ENCODE measurements at places on chromosomes 4 and X.

GRCh38 chr4:165971933-165972332 is 98.9 kb downstream of the TLL1 start:
- DNase-seq, result no peak
- H3K36me3 ChIP-seq, result no peaks in the 10 kb centered on the region
- no peak overlapping the region for H3K27ac ChIP-seq
- no peak overlapping the region for H3K4me3 ChIP-seq

- no peak overlapping the region for H3K27ac ChIP-seq
- DNase-seq, result no peak
- no peak overlapping the region for H3K4me3 ChIP-seq
- H3K4me1 ChIP-seq, result no peaks in the 10 kb centered on the region
- no peaks in the 10 kb centered on the region for H3K27me3 ChIP-seq
- H3K36me3 ChIP-seq, result peaks cover 3% of the 10 kb centered on the region
Observed at GRCh38 chr4:171993247-171993646, 180.0 kb downstream of the GALNTL6 start.

DNA sequence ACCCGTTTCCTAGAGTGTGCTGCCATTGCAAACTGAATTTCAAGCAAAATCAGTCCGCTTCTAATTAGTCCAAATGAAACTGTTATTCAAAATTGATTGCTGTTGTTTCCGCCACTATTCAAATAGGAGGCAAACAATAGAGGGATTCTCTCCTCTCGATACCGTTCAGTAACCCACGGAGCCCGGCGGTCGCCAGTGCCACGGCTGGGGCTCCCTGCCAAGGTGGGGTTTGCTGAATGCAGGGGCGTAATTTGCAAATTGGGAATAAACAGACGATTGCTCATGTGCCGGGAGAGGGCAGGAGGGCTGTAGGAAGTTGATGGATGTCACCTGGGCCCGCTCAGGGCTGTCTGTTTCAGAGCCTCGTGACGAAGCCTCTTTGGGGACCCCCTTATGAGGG is 8.8 kb downstream of the ADRA2C start:
- H3K27ac ChIP-seq, result no peak overlapping the region
- peaks cover 22% of the 10 kb centered on the region for H3K4me1 ChIP-seq
- H3K4me3 ChIP-seq, result no peak overlapping the region
- H3K36me3 ChIP-seq, result no peaks in the 10 kb centered on the region
- no peak for DNase-seq
- H3K27me3 ChIP-seq, result peaks cover 2% of the 10 kb centered on the region

- H3K4me3 ChIP-seq, result no peak overlapping the region
- DNase-seq, result no peak
- H3K4me1 ChIP-seq, result peaks cover 24% of the 10 kb centered on the region
- peak overlapping the region; percentile 3 for H3K27ac ChIP-seq
- no peaks in the 10 kb centered on the region for H3K36me3 ChIP-seq
Observed at GRCh38 chrX:153578200-153578835, 20.6 kb downstream of the CCNQ start.

- peaks cover 4% of the 10 kb centered on the region for H3K4me1 ChIP-seq
- peak overlapping the region; percentile 53 for H3K27ac ChIP-seq
- no peak for DNase-seq
- no peak overlapping the region for H3K4me3 ChIP-seq
- H3K36me3 ChIP-seq, result no peaks in the 10 kb centered on the region
Observed at GRCh38 chr4:26218677-26219605, 101.9 kb upstream of the RBPJ start.

DNA sequence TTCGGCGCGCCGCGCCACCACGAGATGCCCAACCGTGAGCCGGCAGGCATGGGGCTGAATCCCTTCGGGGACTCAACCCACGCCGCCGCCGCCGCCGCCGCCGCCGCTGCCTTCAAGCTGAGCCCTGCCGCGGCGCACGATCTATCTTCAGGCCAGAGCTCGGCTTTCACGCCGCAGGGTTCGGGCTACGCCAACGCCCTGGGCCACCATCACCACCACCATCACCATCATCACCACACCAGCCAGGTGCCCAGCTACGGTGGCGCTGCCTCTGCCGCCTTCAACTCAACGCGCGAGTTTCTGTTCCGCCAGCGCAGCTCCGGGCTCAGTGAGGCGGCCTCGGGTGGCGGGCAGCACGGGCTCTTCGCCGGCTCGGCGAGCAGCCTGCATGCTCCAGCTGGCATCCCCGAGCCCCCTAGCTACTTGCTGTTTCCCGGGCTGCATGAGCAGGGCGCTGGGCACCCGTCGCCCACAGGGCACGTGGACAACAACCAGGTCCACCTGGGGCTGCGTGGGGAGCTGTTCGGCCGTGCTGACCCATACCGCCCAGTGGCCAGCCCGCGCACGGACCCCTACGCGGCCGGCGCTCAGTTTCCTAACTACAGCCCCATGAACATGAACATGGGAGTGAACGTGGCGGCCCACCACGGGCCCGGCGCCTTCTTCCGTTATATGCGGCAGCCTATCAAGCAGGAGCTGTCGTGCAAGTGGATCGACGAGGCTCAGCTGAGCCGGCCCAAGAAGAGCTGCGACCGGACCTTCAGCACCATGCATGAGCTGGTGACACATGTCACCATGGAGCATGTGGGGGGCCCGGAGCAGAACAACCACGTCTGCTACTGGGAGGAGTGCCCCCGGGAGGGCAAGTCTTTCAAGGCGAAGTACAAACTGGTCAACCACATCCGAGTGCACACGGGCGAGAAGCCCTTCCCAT is 1.1 kb downstream of the ZIC3 start:
- H3K4me1 ChIP-seq, result peaks cover 17% of the 10 kb centered on the region
- no peak for DNase-seq
- H3K36me3 ChIP-seq, result peaks cover 4% of the 10 kb centered on the region
- H3K27me3 ChIP-seq, result peaks cover 97% of the 10 kb centered on the region

DNA sequence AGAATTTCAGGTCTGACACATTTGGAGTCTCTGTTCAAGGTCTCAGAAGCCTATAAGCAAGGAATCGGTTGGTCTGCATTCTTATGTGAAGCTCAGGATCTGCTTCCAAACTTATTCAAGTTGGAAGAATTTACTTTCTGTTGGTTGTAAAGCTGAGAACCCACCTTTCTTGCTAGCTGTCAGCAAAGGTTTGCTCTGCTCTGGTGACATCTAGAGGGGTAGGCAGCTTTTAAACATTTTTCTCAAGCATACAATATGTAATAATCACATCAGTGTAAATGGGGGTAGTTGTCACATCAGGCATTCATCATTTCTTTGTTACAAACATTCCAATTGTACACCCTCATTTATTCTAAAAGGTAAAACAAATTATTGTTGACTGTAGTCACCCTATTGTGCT is 935.2 kb downstream of the TRAM1L1 start:
- no peak overlapping the region for H3K27ac ChIP-seq
- H3K4me3 ChIP-seq, result no peak overlapping the region
- H3K27me3 ChIP-seq, result no peaks in the 10 kb centered on the region

DNA sequence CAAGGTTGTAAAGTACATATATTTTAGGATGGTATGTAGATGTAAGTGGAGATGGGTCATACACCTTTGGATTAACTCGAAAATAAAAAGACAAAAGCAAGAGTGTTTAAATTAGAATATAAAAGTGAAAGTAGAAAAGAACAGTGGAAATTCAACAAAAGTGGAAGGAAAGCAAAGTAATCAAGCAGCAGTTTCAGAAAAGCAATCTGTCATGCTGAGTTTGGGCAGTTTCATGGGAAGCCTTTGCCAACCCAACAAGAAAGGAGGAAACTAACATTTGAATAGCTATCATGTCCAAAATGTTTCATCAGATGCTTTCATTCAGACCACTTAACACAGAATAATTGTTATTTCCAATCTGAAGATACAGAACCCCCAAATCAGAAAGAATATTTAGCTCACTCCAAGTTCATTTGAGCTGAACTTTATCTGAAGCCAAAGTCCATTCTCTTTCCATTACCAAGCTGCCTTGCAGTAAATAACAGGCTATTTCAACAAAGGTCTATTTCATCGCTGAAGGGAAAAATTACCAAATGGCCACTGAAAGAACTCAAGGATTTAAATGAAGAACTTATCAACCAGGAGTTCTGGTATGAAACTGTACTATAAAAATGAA is 1.8 kb upstream of the EXOSC9 start:
- peaks cover 39% of the 10 kb centered on the region for H3K4me1 ChIP-seq
- no peaks in the 10 kb centered on the region for H3K27me3 ChIP-seq

DNA sequence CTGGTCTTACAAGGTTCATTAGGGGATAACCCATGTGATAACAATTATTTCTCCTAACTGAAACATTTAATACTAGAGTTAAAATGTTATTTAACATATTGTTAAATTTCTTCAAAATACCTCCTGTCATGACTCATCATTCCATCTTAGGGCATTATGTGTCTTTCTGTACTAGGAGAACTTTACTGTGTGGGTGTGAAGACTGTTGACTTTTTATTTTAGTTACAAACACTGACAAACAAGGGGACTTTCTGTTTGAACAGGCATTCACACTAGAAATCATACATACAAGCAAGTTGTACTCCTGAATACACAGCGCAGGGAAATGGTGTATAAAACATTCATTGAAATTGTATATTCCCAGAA is 175.9 kb downstream of the FBXW7 start:
- H3K27me3 ChIP-seq, result no peaks in the 10 kb centered on the region
- H3K4me1 ChIP-seq, result peaks cover 5% of the 10 kb centered on the region
- H3K27ac ChIP-seq, result no peak overlapping the region
- no peak for DNase-seq
- H3K4me3 ChIP-seq, result no peak overlapping the region

DNA sequence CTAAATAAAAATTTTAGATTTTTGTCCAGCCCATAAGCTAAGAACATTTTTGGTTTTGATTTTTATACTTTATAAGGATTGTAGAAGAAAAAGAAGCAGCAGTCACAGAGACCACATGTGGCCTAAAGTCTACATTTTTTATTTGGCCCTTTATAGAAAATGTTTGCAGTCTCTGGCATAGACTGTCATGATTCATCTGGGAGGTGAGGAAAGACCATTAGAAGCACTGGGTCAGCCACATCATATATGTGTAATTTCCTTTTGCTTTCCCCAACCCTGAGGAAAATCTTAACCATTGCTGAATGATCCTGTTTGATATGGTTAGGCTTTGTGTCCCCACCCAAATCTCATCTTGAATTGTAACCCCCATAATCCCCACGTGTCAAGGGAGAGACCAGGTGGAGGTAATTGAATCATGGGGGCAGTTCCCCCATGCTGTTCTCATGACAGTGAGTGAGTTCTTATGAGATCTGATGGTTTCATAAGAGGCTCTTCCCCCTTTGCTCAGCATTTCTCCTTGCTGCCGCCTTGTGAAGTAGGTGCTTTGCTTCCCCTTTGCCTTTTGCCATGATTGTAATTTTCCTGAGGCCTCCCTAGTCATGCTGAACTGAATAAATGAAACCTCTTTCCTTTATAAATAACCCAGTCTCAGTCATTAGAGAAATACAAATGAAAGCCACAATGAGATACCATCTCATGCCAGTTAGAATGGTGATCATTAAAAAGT is 12.1 kb upstream of the COPS4 start:
- no peaks in the 10 kb centered on the region for H3K36me3 ChIP-seq
- H3K27me3 ChIP-seq, result peaks cover 8% of the 10 kb centered on the region
- no peak for DNase-seq

DNA sequence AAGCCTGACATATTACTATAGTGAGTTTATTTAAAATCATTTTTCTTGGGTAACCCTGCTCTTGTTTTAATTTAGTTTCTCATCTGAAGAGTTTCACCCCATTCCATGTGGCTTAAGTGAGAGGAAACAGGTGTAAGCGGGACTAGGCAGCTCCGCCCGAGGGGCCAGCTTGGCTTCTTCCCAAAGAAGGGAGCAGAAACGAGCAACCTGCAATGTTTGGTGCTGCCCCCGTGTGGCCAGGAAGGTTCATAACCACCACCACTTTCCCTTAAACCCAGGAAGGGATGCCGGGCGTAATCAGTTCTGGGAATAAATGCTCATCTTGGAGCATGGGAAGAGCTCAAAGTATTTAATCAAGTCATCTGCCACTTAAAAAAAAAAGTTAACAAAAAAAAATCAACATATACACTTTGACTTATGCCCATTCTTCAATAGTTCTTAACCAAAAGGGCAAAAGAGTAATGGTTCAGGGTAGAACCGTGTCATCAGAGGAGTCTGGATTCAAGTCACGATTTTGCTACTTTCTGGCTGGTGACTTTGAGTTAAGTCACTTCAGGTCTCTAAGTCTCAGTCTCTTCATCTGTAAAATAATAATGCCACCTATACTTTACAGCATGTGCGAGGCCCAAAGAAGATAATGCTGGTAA is 147.9 kb downstream of the NSUN7 start:
- no peaks in the 10 kb centered on the region for H3K27me3 ChIP-seq
- peak overlapping the region; percentile 24 for H3K4me3 ChIP-seq
- H3K27ac ChIP-seq, result no peak overlapping the region
- H3K4me1 ChIP-seq, result peaks cover 5% of the 10 kb centered on the region

- H3K4me3 ChIP-seq, result no peak overlapping the region
- peaks cover 18% of the 10 kb centered on the region for H3K4me1 ChIP-seq
- H3K27ac ChIP-seq, result no peak overlapping the region
Observed at GRCh38 chrX:7158468-7158990, 10.6 kb upstream of the PUDP start.

- no peak for DNase-seq
- no peaks in the 10 kb centered on the region for H3K27me3 ChIP-seq
Observed at GRCh38 chr4:7781993-7782392, 157.7 kb downstream of the AFAP1 start.

DNA sequence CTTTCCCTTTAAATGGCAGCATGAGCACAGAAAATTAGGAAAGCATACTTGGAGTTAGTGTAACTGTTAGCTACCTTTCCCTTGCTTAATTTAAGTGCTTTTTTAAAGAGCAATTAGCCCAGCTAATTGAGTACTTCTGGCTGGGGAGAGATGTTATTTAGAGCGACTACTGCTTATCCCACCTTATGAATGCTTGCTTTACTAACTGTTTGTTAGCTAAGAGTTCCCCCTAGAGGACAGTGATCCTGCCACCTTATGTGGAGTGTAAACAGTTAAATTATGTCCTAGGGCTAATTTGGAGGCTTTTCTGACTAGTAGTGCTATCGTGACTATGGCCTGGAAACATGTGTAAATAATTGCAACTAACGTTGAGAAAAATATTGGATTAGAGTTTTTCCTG is 909.4 kb downstream of the FSTL5 start:
- DNase-seq, result no peak
- H3K36me3 ChIP-seq, result peaks cover 15% of the 10 kb centered on the region
- H3K27ac ChIP-seq, result no peak overlapping the region
- no peaks in the 10 kb centered on the region for H3K4me1 ChIP-seq
- H3K4me3 ChIP-seq, result no peak overlapping the region

DNA sequence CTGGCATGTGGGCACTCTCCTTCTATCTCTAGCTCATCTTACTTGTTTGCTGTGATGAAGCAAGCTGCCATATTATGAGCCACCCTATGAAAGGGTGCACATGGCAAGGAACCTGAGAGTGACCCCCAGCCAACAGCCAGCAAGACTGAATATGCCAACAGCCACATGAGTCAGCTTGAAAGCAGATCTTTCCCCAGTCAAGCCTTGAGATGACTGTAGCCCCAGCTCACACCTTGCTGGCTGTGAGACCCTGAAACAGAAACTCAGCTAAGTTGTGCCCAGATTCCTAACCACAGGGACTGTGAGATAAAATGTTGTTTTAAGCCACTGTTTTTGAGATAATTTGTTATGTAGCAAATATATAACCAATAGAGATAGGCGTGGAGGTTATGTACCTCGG is 36.2 kb downstream of the KDM5C start:
- H3K4me3 ChIP-seq, result no peak overlapping the region
- no peak overlapping the region for H3K27ac ChIP-seq
- H3K27me3 ChIP-seq, result no peaks in the 10 kb centered on the region
